Activated T-helper 1 cell treated with Interleukin-2 at 50 U/mL for 16 hours (primary cell): ENCODE measurements at places on chromosomes 12 and 14.

GRCh38 chr12:49342066-49342913, 4.4 kb upstream of the DNAJC22 start:
- DNase-seq: peak; percentile 47

DNA sequence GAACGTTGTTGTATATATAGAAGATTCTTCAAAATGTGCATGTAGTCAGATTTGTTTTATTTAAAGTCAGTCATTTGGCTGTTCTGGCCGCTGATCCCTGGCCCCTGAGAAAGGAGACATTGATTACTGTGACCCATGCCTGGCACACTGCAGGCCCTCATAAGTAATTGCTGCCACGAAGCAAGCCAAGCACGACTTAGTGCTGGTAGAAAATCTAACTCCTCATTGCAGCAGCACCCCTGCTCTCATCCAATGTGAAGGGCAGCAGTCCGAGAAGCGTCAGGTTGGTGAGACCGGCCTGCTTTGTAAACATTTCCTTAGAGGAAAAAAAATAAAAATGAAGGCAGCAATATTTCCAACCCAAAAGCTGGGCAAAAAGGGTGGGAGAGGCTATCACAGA, 22.8 kb upstream of the TMTC2 start:
- DNase-seq: no peak

DNA sequence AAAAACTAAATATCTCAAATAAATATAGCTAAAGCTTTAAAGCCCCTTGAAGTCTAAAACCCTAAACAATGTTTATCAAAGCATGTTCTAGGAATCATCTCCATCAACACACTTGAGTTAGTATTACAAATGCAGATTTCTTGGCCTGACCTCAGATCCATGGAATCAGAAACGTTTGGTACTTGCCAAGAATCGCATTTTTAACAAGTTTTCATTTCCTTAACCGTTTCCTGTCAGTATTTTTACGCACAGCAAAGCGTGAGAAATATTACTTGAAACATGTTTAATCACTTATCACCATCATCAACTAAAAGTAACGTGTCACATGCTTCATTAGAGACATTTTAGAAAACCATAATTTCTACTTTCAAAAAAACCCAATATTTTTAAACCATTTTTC, 9.7 kb downstream of the SLCO1C1 start:
- no peak for DNase-seq

GRCh38 chr14:52268279-52269061, 972 bp downstream of the PTGDR start:
- no peak for DNase-seq

DNA sequence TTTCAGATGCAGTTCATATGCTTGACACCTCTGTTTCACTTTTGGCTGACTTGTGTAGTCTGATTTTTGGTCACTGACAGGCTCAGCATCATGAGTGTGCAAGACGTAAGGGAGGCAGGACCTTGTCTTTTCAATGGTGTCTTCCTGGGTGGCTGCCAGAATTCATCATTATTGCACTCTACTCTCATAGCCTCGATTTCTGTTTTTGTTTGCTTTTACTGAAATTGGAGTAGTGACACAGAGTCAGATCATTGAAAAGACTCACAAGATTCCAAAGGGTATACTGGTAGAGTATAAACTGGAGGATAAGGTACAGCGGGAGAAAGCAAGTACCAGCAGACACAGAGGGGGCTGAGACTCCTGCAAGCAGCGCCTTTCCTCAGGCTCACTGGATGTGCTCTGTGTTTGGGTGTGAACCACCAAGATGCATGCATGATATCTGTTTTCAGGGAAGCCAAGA, 126.3 kb upstream of the FGD4 start:
- no peak for DNase-seq

- DNase-seq: no peak
These were observed 22.8 kb downstream of the CEP170B start for GRCh38 chr14:104887623-104888488.

GRCh38 chr12:107779077-107779831, 4.8 kb downstream of the ASCL4 start:
- DNase-seq: no peak

DNA sequence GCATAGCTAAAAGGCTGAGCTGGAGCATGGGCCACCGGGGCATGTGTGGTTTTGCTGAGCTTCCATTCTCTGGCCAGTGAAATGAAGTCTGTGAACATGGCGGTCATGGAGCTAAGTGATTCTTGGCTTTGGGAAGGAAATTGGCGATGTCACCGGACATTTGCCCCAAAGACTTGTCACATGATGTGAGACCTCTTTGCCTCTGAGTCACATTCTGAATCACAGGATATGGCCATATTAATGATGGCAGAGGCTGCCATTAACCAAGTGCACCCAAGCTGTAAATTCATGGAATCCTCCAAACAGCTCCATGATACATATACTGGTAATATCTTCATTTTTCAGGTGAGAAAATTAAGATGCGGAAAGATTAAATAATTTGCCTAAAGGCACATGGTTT, 27.4 kb upstream of the BATF start:
- no peak for DNase-seq

- DNase-seq: no peak
These were observed 129.0 kb upstream of the MED13L start for GRCh38 chr12:116406529-116406928.

GRCh38 chr12:5013266-5013730, 30.4 kb upstream of the KCNA5 start:
- no peak for DNase-seq

- DNase-seq: no peak
These were observed 11.8 kb downstream of the GPR132 start for GRCh38 chr14:105053421-105053820.

DNA sequence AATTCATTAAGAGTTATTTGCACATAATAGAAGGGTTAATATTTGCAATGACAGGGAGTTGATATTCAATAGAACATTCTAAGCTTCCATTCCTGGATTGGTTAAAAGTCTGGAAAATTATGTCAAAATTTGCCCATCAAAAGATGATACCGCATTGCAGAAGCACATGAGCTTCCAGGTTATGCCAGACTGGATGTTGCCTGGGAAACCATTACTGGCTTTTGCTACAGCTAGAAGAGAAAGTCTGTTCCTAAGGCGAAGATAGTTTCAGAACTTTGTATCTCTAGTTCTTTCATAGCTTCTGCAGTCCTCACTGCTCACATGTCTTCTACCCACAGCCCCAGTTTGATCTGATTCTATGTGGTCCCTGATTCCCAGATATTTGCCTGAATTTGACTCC, 122.4 kb upstream of the AMIGO2 start:
- DNase-seq: no peak

- DNase-seq: no peak
These were observed 332.5 kb downstream of the DIO2 start for GRCh38 chr14:79878785-79879184.

DNA sequence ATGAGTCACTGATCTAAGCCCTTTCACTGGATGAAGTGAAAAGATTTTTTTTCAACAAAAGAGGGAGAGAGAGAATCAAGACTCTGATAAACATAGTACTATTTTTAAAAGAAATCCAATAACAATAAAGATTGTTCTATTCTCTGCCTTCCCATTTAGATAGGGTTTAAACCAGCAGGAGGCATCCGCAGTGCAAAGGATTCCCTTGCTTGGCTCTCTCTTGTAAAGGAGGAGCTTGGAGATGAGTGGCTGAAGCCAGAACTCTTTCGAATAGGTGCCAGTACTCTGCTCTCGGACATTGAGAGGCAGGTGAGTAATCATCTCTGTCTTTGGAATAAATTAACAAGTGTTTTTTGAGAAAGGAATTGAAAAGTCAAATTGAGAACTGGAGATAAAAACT, 124.9 kb downstream of the DERA start:
- no peak for DNase-seq

GRCh38 chr12:57853864-57854556, 7.5 kb upstream of the CTDSP2 start:
- no peak for DNase-seq

DNA sequence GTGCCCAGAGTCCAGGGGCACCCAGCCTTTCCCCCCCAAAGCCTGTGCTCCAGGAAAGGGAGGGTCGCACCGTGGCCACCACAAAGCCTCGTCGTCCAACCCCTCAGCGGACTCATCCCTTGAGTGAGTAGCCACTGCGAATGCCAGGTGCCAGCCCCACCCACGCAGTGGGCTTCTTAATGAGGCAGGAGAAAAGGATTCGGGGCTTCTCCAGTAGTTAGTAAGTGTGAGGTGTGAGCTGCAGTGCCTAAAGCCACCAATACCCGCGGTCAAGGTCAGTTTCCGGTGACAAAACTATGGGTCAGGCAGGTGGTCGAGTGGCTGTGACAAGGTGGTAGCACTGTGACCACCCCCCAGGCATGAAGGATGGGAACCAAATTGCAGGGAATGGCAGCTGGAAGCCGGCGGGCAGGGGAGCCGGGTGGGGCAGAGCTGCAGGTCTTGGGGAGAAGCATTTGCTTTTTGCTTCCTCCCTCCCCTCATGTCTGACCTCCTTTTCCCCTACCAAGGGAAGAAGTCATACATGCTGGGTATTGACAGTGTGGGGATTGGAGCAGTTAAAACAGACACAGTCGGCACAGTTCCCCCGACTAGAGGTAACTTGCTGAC, 8.0 kb downstream of the RAN start:
- DNase-seq: no peak

DNA sequence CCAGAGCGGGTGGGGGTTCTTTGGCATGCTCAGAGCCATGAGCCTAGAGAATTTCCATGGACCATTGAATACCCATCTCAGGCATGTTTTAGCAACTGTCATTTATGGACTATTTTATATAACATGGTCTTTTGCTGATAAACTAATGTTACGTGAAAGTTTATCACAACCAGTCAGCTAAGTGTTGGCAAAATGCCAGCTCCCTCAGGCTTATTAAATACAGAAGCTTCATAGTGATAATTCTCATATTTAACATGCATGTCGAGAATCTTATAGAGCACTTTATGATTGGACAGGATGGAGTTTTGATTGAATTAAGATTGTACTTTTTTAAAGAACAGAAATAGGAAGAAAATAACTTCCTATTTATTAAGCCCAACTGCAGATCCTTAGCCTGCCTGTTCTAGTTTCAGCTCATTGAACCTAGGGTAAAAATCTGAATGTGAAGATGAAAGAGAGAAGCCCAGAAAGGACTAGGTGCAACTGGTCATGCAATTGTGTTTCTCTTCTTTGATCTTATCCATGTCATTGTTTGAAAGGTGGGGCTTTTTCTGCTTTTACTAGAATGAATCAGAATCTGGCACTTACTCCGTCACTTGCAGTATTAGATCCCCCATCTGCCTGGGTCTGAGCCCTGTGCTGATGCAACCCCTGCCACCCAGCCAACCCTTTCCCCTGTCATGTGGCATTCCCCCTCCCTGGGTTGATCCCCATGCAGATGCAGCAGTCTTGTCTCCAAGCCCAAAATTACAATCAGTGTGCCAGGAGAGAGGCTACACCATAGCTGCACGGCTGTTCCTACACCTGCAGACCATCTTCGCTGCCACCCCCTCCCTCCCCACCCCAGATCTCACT, 134.6 kb upstream of the EVL start:
- DNase-seq: no peak

GRCh38 chr14:19947413-19948090, 16.8 kb downstream of the OR4K1 start:
- DNase-seq: no peak

- DNase-seq: no peak
These were observed 1.5 kb downstream of the STYK1 start for GRCh38 chr12:10672231-10672868.

- DNase-seq: no peak
These were observed 14.7 kb downstream of the RASAL1 start for GRCh38 chr12:113120670-113121370.
